ENCODE measurements at places on chromosomes 1 and 21.

DNA sequence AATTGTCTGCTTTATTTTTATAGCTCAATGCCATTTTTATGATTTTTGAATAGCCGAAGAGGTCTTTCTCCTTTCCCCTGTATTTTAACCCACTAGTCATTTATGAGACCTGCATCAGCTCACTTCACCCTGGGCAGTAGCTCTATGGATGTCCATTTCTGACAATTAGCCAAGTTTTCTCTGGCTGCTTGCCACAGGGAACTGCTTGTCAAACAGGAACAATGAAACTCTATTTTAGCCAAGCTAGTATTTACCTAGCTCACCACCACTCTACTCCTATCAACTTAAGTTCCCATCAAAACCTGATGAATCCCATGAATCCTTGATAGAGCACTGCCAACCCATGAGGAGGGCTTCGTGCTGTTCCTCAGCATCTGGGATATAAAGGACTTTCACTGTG is 406.7 kb downstream of the RWDD3 start:
- DNase-seq: no peak

DNA sequence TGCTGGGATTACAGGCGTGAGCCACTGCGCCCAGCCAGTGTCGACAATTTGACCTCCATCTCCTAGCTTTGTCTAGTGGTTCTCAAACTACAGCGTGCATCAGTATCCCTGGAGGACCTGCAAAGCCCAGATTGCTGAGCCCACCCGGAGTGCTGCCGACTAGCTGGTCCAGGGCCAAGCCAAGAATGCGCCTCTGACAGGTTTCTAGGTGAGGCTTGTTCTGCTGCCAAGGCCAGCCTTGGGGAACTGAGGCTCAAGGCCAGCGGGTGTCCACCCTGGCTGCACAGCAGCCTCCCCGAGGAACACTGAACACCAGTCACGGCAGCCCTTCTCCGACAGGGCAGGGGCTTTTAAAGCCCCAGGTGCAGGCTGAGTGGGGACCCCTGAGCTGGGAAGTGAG is 9.8 kb upstream of the PTTG1IP start:
- DNase-seq: no peak

- DNase-seq: no peak
Observed at GRCh38 chr1:108007531-108007930, 42.6 kb upstream of the VAV3 start.

- DNase-seq: no peak
Observed at GRCh38 chr1:64754173-64754572, 9.3 kb downstream of the RAVER2 start.

GRCh38 chr1:246142320-246142893 is 364.7 kb downstream of the SMYD3 start:
- DNase-seq: no peak

GRCh38 chr1:206900149-206900548 is 2.9 kb downstream of the IL24 start:
- no peak for DNase-seq

GRCh38 chr1:47623557-47623940 is 185.7 kb downstream of the FOXD2 start:
- DNase-seq: no peak

- no peak for DNase-seq
Observed at GRCh38 chr1:29811727-29812407, 575.5 kb downstream of the PTPRU start.

- DNase-seq: no peak
Observed at GRCh38 chr1:32220746-32221580, 1.2 kb downstream of the TMEM234 start.

- no peak for DNase-seq
Observed at GRCh38 chr21:42112238-42112637, 41.1 kb downstream of the UMODL1 start.

DNA sequence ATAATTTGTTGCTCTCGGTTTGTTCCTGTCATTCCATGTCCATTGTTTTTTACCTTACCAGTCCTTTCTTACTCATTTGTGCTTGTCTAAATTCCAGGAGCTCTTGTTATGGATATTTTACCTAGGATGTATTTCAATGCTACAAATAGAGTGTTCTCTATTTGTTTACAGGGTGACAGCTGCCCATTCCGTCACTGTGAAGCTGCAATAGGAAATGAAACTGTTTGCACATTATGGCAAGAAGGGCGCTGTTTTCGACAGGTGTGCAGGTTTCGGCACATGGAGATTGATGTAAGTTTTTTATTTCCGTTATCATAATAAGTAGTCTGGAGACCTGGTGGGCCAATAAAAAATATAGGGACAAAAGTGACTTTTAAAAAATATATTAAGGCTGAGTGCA is 23.0 kb downstream of the ZBED6 start:
- no peak for DNase-seq

- DNase-seq: no peak
Observed at GRCh38 chr21:24856326-24856725, 751.0 kb downstream of the MRPL39 start.

DNA sequence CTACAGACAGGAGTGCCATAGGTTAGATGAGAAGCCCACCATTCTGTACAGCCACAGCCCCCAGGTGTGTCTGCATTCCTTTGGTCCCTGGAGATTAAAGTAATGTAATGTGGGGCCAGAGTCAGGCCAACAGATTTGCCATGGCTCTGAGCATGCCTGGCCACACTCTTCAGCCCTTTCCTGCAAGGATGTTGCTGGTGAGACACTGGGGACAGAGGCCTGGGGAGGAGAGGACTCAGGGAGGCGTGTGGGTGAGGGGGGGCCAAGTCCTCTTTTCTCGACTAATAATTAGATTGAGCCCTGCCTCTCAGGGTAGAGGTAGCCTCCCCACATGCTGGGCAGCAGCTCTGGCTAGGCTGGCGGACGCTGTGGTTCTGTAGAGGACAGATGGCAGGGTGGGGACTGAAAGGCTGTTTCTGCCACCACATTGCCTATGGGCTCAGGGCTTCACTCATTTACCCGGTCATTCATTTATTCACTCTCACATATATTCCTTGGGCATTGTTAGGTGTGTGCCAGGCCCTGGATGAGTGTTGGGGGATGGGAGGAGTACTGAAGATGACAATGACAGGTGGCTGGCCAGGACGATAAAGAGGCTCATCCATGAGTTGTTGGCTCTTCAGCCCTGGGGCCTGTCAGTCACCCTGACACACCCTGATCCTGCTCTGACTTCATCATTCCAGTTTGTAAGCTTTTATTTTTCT is 7.1 kb upstream of the PRCC start:
- DNase-seq: no peak

DNA sequence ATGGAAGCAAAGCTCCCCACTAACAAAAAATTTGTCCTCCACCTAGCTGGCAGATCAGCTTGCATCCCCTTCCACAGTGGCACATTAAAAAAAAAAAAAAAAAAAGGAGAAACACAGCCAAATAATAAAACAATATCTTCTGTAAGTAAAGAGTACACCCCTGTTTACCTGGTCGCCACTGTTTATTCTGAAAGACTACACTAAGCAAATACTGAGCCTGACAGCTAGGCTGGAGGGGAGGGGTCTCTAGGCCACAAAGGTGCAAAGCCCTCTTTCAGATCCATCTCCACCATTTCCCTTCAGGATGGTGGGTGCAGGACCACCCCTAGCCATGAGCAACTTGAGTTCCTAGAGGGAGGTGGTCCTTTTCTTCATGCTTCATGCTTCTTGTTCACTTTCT is 22.8 kb upstream of the SLC45A3 start:
- DNase-seq: no peak

- no peak for DNase-seq
Observed at GRCh38 chr1:83065952-83066727, 932.8 kb downstream of the TTLL7 start.

GRCh38 chr1:173048621-173049321 is 2.0 kb downstream of the TNFSF18 start:
- DNase-seq: no peak

- peak; percentile 17 for DNase-seq
Observed at GRCh38 chr1:12341667-12342066, 111.8 kb downstream of the VPS13D start.

DNA sequence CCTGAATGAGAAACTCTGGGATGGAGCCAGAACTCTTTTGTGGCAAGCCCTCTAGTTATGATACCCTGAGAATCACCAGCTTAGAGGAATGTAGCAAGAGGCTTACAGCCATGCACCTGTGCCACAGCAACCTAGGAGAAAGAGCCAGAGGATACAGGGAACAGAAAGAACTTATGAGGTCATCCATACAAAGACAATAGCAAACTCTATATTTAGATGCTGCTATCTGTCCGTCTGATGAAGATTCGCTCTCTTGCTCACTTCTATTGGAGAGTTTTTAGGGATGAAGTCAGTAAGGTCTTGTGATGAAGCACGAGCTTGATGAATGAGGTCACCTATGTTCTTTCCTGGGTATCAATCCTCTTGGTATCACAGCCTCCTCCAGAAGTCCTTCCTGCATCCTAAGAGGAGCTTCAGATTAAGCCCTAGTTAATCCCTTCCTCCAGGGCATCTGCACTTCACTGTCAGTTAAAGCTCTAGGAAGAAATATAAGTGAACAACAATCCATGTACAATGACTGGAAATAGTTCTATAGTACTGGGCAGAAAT is 185.6 kb downstream of the DAB1 start:
- DNase-seq: no peak

GRCh38 chr1:162626094-162626493 is 6.2 kb upstream of the DDR2 start:
- no peak for DNase-seq

GRCh38 chr1:167419245-167419644 is 99.1 kb downstream of the CD247 start:
- DNase-seq: no peak

- no peak for DNase-seq
Observed at GRCh38 chr1:10504249-10504648, 29.5 kb downstream of the PEX14 start.

DNA sequence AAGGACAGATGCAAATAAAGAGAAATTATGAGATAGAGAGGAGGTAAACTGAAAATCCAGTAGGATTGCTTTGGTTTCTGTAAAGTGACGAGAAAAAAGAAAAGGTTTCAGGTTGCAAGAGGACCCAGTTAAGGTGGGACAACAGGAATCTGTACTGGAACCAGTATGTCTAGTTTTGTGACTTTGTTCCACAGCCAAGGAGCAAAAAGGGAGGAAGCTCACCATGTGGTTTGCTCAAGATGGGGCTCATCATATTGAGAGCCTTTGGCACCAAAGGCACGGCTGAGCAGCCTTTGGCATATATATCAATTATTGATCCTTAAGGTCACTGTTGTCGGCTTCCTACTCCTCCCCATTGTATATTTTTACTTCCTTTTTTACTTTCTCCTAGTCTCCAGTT is 1.8 kb upstream of the ZDHHC18 start:
- DNase-seq: no peak

DNA sequence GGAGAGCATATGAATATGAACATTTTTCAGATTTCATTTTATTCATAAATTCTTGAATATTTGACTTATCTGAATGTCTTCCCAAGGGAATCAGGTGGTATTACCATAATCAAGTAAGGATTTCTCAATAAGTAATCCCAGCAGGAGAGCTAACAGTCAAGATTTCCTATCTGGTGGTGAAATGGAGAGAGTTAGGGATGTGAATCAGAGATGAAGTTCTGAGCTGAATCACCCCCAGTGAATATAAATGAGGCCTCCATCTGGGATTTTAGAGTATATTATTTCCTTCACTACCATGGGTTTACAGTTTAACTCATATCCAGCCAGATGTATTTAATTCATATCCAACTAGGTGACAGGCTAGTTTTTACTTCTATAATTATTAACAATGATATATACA is 61.5 kb upstream of the RGS2 start:
- no peak for DNase-seq
